ENCODE measurements at places on chromosomes 7 and 10.

GRCh38 chr10:61042533-61042932, 98.5 kb upstream of the RHOBTB1 start:
- DNase-seq = no peak

DNA sequence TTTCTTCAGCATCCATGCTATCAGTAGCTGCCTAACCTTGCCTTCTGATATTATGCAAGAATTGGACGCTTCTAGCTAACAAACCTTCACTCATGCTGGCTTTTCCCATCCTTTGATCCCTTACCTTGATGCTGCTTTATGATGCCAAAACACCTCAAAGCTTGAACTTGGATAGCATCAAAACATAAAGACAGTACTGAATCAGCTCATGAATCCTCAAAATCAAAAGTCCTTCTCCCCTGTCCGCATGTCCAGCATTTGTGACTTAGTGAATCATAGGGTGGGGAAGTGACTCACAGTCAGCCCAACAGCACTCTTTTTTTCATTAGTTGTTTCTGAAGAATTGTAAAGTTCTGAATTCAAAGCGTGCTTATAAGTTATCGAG, 89.5 kb upstream of the PIK3CG start:
- no peak for DNase-seq

DNA sequence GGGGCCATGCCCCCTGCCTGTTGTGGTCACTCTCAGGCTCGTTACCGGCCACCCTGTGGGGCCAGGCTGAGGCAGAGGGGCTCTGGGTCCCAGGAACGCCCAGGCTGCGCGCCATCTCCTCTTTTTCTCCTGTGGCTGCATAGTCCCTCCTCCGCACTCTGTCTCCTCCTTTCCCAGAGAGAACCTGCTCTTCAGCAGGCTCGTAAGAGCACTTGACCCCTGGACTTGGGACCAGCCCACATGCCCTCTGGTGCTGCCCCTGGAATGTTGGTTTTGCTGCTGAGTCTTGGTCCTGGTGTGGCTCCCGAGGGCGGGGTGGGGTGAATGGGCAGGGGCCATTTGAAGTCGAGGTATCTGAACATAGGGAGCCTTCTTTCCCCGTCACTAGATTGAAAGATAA, 6.6 kb upstream of the BHLHA15 start:
- no peak for DNase-seq

DNA sequence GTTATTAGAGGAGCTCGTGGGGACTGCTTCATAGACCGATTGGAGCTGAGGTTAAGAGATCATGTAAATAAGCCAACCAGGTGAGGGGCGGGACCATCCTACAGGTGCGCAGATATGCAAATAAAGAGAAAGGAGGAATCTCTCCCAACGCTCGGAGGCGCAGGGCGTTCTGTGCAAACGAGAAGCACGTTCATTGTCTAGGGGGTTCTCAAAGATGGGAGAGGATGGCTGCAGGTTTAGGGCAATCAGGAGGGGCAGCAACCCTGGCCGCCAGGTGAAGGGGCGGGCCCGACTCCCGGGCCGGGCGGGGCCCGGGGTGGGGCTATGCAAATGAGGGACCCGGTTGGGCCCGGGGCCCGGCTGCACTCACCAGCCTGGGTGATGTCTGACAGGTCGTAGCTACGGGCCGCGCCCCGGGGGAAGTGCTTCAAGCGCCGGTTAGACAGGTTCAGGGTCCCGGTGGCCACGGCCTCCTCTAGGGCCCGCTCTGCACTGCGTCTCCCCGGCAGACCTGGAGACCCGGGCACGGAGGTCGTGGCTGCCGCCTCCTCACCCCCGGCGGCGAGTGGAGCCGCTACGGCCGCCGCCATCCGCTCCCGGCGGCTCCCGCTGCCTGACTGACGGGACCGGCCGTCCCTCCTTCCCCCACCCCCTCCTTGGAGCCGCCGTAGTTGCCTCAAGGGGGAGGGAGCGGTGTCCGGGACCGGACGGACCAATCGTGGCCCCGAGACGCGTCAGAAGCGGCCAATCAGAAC, at the start of gene LRCH4:
TSS of gene LRCH4 (minus strand) at position 619 of the 755 bp plus-strand sequence. CDS start at position 590, 29 bp downstream.
- no peak for DNase-seq

DNA sequence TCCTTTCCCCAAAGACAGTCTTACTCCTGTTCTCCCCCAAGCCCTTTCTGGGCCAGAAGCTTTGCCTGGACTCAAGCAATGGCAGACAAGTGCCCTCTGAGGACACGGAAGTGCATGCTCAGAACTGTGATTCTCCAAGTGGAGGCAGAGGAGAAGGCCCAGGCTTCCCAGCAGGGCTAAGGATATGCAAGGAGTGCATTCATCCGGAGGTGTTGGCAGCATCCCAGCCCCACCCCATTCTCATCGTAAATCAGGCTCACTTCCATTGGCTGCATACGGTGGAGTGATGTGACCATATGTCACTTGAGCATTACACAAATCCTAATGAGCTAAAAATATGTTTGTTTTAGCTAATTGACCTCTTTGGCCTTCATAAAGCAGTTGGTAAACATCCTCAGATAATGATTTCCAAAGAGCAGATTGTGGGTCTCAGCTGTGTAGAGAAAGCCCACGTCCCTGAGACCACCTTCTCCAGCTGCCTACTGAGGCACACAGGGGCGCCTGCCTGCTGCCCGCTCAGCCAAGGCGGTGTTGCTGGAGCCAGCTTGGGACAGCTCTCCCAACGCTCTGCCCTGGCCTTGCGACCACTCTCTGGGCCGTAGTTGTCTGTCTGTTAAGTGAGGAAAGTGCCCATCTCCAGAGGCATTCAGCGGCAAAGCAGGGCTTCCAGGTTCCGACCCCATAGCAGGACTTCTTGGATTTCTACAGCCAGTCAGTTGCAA, 1.4 kb upstream of the RBP3 start:
- no peak for DNase-seq

DNA sequence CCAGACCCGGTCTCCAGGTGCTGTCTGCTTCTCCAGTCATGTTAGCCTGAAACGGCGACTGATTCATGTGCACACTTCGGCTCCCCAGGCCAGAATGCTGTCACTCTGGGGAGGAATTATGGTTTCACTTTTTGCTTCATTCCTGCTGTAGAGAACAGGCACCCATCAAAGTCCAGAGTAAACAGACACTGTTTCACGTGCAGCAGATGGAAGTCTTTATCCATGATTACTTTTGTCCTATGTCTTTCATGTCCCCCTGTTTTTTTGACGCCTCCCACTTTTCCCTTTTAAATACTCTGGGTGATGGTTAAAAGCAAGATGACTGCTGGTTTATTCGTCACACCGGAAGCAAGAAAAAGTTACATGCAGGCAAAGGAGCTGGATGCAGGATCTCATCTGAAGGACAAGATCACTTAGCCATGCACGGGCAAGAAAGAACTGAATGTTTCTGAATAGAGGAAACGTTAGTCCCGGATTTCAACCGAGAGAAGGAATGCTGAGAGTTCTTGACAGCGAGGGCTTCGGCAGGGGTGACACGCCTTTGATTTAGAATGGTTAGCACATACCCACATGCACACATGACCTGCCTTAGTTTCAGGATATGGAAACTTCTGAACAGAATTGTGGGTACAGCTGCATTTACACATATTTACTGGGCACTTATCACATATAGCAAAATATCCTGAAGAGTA, 250.0 kb upstream of the KLF6 start:
- no peak for DNase-seq

DNA sequence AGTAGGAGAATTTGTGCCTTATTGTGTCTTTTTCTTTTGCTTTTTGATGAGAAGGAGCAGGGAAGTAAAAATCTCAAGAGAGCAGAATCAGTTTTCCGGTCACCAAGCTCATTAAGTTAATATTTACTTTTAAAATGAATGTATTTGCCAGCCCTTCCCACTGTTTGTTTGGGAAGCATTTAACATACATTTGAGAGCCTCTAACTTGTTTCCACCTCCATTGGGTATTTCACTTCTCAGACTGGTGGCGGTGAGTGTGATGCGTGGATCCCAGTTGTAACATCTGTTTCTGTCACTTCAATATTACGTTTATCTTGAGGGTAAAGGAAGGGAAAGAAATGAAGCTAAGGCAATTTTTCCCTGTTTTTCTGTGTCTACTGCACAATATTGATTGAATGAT, 22.8 kb downstream of the CDK14 start:
- DNase-seq = no peak

- DNase-seq = no peak
Observed at GRCh38 chr10:36188080-36188453, 546.0 kb upstream of the FZD8 start.

GRCh38 chr7:25360451-25360850, 132.2 kb upstream of the NPVF start:
- DNase-seq = no peak

DNA sequence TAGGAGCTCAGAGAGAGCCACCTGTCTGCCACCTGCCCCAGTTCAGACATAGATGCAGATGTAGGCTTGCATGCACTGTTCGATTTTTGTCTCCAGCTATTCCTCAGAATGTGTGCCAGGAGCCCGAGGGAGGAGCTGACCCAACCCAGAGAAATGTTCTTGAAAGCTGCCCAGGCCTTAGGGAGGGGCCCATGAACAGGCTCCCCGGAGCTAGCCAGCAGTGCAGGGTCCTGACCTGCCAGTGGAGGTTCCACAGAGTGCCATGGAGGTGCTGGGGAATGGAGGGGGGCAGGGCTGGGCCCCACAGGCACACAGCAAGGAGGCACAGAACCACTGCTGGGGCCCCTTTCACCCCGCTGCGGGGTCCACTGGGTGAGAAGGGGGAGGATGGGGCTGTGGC, 29.6 kb upstream of the SFRP5 start:
- no peak for DNase-seq

GRCh38 chr7:43876241-43876640, 6.9 kb upstream of the MRPS24 start:
- peak; percentile 54 for DNase-seq

GRCh38 chr10:117534321-117535297, 7.9 kb upstream of the EMX2 start:
- DNase-seq = no peak

Data from HL-60 (cell line).